ENCODE measurements at places on chromosomes 1 and 21.

DNA sequence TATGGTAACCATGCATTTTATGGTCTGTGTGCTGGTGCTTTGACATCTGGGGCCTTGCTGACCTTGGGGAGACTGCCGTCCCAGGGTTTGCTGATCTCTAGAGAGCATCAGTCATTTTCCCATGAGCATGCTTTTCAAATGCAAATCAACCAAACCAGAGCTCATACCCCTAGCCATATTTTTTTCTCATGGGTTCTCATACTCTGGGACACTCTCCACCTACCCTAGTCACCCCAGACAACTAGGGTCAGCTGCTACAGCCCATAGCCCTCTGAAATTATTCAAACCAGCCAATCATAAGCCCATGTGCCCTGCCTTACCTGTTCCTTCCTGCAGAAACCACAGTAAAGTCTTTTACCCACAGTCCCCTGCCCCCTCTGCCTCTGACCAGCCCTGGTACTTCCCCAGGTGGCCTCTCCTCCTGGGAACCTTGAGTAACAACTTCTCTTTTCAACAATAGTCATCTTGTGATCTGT is 132.0 kb downstream of the MAP3K21 start:
- DNase-seq: no peak

GRCh38 chr1:24226749-24227148 is 39.7 kb upstream of the IFNLR1 start:
- no peak for DNase-seq

DNA sequence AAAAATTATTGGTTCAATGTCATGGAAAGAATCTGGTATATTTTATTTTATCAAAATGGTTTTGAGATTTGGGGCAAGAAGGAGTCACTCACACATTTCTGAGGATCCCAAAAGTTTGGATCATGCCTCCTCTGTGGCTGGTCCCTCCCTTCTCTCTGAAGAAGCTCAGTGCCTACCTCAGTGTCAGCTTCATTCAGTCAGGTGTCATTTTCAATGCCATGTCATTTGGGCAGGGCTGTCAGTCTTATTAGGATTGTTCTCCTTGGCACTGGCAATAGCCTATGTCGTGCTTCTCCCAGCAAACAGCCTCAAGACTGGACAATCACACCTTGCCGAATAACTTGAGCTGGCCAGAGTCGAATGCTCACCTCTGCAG is 264.5 kb upstream of the CAMK1G start:
- no peak for DNase-seq

- DNase-seq: no peak
Measured at GRCh38 chr1:86953167-86953566, 38.7 kb downstream of the HS2ST1 start.

DNA sequence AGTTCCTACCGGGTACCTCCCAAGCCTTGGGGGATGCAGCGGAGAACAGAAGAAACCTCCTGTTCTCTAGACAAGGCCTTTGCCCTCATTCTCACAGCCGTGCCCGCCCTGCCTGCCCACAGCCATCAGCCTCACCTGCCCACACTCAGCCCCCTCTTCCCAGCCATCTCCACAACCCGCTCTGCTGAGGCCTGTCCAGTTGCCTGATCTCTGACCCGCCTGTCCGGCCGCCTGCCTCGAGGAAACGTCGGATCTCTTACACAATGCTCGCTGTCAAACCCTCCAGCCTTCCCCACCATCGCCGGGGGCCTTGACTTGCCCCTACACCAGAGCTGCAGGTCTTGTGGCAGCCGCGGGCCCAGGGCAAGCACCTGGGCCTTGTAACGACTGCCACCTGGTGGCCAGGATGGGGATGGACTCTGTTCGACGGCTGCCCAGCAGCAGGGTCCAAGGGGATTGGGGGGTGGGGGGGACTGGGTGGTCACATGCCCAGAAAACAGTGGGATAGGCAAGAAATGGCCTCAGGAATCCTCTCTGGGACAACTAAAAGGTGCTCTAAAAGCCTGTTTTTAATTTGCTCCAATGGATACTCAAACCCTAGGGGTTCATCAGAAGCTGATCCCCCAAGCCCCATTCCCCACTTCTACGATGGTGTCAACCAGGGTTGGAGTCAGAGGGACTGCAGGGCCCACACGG is 31.0 kb downstream of the SLC45A1 start:
- no peak for DNase-seq

DNA sequence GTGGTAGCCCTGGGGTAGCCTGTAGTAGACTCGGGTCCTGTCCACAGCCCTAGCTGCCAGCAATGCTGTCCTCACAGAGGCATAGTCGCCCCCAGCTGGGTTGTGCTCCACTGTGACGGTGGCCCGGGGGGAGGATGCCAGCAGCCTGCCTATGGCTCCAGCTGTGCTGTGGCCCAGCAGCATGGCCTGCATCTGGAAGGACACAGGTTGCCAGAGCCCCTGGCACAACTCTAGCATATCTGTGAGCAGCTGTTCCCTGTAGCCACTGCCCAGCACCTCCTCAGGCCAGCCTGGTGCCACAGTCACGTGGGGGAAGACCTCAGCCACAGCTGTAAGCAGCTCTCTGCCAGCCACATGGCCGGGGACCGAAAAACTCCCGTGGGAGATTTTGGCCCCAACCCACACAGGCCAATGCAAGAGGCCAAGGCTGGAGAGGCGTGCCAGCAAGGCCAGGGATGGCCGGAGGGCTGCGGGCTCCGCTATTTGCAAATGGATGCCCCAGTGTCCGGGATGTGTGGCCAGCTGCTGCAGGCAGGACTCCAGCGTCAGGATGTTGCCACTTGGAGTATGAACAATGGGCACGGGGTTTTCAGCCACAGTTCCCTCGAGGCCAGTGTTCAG is 13.9 kb downstream of the FAM151A start:
- no peak for DNase-seq

- no peak for DNase-seq
Measured at GRCh38 chr1:178918955-178919354, 48.1 kb upstream of the ANGPTL1 start.

DNA sequence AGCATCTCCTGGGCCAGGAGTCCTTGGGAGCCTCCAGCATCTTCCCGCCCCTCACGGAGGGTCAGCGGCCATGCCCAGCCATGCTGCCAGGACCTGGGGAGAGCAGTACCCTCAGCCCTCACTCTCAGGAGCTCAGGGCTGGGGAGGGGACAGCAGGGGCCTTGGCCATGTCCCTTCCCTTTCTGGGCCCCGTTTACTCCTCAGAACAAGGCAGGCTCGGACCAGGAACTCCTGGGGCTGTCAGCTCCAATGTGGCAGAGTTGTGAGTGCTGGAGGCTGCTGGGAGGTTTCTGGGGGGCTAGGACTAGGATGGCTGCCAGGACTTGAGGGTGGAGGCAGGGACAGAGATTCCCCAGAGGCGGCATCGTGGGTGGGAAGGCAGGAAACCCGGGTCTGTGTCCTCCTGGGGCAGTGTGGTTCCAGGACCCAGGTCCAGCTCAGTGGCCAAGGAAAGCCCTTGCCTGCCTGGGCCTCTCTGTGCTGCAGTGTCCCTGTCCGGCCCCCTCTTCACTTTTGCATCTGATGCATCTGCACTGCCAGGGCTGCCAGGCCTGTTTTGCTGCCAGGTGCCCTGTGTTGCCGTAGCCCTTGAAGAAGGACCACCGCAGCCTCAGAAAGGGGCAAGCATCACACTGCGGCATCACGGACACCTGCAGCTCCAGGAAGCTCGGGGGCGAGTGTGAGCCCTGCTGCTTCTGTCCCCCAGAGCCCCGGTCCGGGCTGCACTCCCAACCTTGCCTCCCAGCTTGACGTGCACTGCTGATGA is 223.9 kb downstream of the CAMTA1 start:
- no peak for DNase-seq

DNA sequence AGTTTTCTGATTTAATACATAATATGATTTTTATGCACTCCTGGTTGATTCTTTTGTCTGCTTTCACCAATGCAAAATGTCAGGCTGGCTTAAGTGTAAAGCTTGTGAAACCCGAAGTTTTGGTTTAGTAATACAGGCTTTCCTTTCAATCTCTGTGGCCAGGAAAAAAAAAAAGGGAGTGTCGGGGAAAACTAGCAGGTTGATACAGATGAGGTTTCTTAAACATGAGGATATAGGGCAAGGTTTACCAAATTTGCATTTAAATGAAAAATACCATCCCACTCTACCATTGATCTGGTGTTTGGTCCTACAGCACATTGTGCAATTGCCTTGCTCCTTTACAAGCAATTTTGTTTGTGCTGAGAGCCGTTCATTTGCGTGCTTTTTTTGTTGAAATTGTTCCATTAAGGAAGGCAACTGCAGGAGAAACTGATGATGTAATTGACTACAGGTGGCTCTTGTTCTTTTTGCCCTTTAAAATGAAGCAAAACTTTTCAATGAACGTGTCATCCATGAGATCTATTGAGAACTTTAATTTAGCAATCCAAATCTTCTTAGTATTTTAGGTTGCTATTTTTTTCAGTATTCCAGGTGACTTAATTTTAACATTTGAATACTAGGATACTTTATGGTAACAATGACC is 22.7 kb downstream of the CLIC6 start:
- no peak for DNase-seq

DNA sequence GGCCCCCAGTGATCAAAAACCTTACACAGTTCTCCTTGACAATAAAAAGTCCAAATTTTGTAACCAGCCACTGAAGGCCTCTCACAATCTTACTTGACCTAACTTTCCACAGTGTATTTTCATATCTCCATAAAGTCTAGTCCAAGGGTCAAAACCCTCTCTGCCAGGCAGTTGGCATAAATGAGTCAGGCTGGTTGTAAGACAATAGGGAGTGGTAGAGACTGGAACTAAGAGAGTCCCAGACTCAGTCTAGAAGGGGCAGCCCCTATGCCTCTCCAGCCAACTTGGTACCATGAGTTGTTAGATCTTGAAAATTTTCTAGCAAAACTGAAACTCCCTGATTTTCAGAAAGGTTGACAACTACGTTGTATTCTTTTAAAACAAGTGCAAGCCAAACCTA is 21.0 kb downstream of the KIF21B start:
- no peak for DNase-seq

GRCh38 chr1:9590945-9591668 is 2.4 kb downstream of the TMEM201 start:
- no peak for DNase-seq

DNA sequence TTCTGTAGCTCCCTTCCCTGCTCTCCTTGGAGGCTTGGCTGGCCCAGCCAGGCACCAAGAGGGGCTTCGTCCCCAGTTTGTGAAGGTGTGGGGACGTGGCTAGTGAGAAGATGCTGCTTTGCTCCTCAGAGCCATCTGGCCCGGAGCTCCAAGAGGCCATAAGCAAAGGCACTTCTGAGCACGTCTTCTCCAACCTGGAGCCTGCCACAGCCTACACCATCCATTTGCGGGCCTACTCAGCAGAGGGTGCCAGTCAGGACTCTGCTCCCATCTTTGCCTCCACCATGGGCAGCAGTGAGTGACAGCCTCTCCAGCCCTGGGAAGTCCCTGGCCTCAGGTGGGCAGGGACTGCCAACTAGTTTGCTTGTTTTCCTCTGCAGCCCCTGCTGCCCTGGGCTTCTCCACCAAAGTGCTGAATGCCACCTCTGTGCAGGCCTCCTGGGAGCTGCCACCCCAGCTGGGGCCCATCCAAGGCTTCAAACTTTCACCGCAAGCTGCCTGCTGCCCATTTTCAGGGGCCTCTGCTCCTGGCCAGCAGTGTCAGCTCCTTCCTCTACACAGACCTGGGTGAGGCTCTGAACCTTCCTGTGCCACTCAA is 25.9 kb downstream of the SLC27A3 start:
- no peak for DNase-seq

DNA sequence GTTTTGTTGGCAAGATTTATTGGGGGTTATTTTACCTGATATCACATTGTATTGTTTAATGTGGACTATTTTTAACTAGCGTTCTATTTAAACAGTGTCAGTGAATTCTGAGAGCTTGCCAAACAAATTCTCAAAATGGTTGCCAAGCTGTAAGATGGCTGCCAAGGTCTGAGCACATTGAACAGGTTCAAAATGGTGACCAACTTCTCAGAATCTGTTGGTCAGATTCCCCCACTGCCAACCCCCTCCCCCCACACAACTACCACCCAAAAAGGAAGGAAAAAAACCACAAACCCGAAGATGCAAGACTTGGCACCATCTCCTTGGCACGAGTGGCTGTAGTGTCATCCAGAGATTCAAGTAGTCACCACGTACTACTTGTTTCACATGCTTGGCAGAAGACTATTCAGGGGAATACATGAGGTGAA is 159.1 kb downstream of the NFIA start:
- DNase-seq: no peak

- no peak for DNase-seq
Measured at GRCh38 chr1:33372677-33373076, 51.8 kb upstream of the A3GALT2 start.

DNA sequence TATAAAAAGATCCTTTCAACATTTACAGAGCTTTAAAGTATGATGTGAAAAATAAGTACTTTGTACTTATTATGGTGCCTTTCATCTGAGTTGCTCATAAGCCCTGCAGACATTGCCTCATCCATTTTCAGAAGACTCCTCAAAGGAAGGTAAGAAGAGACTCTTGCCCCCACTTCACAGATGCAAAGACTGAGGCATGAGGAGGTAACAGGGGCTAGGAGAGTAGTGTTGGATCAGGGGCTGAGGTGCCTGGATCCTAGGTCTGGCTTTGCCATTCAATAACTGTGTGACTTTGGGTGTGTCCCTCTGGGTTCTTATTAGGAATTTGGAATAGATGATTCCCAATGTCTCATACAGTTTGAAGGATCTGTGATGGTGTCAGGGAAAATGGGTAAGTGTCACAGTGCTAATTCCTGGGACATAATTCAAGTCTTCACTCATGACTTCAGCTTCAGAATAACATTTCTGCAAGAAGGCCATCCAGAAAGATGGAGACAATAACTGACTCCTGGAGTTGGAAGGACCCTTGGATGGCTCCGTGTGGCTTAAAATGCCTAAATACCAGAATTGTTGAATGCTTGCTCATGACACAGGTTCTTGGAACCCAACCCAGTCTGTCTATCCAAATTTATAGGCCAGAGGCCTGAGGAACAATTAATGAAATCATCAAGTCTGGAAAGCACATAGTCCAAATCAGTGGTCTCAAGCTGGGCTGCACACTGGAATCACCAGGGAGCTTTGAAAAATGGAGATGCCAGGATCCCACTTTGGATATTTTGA is 93.1 kb upstream of the RUNX1 start:
- no peak for DNase-seq

DNA sequence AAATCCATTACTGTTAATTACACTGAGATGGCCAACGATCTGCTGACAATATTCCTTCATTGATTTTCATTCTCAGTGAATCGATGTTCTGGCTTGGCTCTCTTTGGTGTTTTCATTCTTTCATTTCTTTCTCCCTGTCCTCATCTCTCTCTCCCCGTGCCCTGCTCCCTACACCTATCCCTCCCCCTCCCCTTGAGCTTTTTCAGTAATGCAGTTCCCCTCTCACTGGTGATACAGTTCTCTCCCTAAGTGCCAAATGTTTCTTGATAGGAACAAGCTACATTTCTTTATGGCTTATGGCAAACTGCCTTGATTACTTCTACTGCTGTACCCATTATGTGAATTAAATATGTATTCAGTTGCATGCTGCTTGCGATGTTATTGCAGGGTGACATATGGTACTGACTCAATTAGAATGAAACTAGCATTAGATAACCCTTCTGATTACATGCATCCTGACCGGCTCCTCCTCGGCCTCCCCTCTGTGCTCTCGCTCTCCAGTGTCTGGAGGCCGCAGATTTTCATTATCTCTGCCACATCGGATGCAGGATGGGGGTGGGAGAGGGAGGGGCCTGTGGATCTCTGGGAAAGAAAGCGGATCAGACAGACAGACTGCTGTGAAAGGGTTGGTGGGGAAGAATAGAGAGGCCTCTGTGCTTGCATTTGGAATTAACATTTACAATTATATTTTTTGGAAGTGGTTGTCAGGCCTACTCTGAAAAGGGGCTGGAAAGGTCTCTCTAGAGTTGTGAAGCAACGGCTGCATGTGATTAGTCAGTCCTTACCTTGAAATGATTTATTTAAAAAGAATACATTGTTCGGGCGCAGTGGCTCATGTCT is 130.9 kb downstream of the PBX1 start:
- DNase-seq: no peak
